ENCODE measurements at places on chromosomes 4 and X.

DNA sequence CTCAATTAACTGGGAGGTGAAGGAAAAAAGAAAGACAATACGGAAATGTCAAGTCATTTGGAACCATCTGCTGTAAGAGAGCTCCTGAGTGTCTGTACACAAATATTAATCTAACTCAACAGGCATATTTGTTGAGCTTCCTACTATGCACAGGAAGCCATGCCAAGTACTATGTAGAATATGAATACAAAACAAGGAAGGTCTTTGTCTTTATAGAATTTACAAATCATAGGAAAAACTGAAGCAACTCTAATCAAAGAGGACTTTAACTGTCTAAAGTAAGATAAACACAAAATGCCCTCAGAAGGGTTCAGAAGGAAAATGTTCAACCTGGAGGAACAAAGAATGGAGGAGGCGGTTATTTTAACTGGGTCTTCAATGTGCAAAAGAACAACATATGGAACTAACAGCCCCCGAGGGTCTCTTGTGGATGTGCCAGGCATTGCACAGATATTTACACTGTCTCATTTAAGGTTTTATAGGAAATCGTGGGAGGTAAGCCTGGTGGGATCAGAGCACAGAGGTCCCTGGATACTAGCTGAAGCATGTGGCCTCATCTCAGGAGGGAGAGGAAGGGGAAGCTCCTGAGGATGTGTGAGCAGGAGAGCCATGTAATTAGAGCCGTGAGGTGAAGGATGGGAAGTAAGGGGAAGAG, 5.8 kb downstream of the FAM114A1 start:
- DNase-seq: no peak

- no peak for DNase-seq
These were observed 426.3 kb downstream of the NLGN4X start for GRCh38 chrX:5802391-5802790.

- DNase-seq: no peak
These were observed 508.7 kb upstream of the HTR2C start for GRCh38 chrX:114075073-114075673.

- no peak for DNase-seq
These were observed 139.6 kb downstream of the DCLK2 start for GRCh38 chr4:150217808-150218207.

DNA sequence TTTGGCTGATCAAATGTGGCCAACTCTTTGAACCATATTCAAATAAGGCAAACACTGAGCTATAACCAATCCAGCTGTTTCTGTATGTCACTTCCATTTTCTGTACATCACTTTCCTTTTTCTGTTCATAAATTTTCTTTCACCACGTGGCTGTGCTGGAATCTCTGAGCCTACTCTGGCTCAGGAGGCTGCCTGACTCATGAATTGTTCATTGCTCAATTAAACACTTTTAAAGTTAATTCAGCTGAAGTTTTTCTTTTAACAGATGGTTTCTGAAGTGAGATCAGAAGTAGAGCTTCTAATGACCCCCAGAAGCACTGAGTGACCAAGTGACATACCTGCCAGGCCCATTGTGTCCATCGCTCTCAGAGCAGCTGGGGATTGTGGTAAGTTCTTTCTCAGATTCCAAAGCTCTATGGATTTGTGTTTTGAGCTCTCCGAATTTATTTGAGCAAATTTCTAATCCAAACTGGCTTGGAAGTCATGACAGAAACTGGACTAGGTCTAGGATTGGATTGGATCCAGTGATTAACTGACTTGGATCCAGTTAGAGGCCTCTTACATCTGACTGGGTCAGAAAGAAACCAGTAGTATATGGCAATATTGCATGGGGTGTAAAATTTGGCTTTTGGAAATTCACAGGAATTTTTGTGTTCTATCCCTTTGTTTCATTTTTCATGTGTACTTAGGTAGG, 121.2 kb upstream of the BANK1 start:
- no peak for DNase-seq

DNA sequence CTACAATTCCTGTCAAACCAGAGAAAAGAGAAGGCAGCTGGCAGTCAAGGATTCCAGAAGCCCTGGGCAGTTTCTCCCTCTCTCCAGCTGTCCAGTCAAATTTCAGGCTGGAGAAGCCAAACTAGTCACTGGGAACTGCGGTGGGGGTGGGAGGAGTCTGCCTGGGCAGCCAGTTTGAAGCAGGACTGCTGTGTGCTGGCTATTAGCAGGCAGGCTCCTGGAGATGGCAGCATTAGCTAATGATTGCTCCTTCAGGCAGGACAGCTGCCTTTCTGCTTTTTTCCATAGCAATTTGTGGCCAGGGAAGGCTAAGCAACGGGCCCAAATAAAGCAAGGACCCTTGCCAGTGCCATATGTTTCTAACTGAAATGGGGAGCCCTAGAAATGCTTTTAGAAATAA, 44.7 kb upstream of the FGF13 start:
- no peak for DNase-seq

- no peak for DNase-seq
These were observed 73.1 kb downstream of the ADGRL3 start for GRCh38 chr4:61273233-61273632.

- no peak for DNase-seq
These were observed 89.7 kb downstream of the TMEM131L start for GRCh38 chr4:153555730-153556434.

GRCh38 chrX:154023276-154024000, 3.7 kb upstream of the IRAK1 start:
- DNase-seq: no peak

DNA sequence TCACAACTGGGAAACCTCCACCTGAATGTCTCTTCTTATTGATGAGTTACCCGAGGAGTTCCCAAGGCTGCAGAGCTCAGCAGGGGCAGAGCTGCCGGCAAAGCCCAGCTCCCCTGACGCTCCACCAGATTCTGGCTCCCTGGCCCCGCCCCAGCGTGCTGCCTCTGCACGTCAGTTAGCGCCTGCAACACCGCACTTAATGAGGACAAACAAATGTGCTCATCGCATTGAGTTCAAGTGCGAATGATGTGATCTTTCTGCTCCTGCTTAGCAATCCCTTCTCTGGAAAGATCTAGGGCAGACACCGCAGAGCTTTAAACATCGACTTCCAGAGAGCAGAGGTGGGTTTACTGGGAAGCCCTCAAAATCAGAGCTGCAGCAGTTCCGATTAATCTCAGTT, 55.5 kb upstream of the FBXW7 start:
- no peak for DNase-seq

GRCh38 chrX:40167233-40167849, 69.6 kb upstream of the BCOR start:
- no peak for DNase-seq

DNA sequence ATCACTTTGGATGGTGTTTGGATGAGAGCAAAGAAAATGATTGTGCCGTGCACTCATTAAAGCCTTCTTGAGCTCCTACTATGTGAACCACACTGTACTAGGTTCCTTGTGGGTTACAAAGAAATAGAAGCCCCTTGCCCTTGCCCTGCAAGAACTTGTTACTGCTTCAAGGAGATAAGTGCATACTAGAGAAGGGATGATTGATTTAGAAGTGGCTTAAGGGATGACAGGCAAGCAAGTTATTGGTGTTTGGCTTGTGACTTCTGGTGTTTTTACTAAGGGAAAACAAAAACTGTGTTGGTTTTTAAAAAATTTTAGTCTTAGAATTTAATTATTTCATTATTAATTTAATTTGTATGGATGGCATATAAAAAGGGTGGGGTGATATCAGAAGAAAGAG, 67.4 kb downstream of the IL21 start:
- DNase-seq: no peak

DNA sequence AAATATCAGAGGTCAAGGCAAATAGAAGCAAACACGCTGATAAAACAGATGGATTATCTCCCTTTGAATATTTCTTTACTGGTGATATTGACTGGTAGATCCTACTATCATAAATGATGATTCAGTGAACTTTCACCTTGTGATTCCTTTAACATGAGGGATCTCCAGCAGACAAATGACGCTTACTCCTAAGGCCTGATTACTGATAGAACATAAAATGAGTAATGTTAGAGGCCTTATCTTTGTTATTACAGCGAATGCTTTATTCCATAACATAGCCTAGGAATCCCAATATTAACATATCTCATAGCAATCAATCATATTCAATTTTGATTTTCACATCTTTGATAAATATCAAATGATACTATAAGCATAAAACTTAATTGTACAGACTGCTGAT, 152.3 kb downstream of the SLC10A7 start:
- no peak for DNase-seq

GRCh38 chr4:167943872-167944505, 148.3 kb upstream of the ANXA10 start:
- no peak for DNase-seq

DNA sequence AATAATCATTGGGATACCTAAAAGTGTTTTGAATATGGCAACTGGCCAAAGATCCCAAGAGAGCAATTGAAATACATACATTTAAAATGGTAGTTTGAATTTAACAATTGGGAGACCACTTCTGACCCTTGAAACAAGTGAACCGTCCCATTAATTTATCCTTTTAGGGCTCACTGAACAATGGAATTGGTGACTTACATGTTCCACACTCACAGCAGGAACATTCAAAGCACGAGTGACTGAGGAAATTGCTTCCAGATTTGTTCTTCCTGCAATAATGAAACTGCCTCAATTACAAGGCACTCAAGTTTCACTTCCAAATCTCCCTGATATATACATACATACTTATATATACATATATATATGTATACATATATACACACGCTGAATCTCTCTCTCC, 20.6 kb downstream of the SLC39A8 start:
- DNase-seq: no peak

DNA sequence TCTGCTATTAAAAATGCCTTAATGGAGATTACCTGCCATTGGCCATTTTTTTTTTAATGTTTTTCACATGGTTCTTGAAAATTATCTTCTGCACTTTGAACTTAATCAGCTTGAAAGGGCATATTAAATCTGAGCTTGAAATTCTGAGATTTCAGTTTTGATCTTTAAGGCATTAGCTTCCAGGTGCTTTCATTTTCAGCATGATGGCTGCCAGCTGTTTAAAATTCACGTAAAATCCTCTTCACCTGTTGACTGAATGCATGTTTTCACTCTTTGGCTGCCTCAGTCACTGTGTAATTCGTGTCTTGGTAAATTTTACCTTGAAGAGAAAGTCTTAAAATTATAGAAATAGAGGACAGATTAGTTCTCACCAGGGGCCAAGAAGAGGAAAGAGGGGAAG, 39.6 kb downstream of the SMAD1 start:
- no peak for DNase-seq

DNA sequence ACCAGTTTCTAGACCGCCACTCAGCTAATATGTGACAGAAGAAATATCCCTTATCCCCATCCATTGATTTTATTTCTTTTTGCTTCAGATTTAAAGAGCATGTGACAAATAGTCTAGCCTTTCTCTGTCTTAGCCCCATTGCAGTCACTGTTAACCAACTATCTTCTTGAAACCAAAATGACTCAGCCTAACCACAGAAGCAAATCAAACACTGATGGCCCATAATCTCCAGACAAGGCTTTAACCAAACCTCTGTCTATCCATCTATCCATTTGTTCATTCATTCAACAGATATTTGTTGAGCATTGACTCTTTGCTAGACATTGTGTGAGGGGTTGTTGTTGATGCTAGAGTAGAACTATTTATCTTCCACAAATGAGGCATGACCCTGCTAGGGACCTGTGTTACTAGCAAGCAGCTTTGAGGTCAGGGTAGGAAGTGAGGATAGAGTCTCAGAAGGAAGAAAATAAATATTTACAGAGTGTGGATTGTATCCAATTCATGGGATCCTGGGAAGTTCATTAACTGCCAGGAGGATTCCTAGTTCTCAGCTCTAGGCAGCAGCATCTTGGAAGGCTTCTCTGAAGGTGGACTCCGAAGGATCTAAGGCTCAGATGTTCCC, 22.5 kb downstream of the HNRNPH2 start:
- no peak for DNase-seq

GRCh38 chr4:174681723-174682300, 147.2 kb downstream of the GLRA3 start:
- no peak for DNase-seq

- DNase-seq: no peak
These were observed 2629.2 kb downstream of the PCDH7 start for GRCh38 chr4:33349376-33349775.

- no peak for DNase-seq
These were observed 415.5 kb upstream of the FAT1 start for GRCh38 chr4:187139141-187139540.

GRCh38 chr4:128227991-128228571, 59.5 kb downstream of the PGRMC2 start:
- DNase-seq: no peak

- no peak for DNase-seq
These were observed 21.1 kb downstream of the PNMA6E start for GRCh38 chrX:153379971-153380581.

- no peak for DNase-seq
These were observed 143.7 kb downstream of the AFAP1 start for GRCh38 chr4:7795983-7796382.

- DNase-seq: no peak
These were observed 1.3 kb downstream of the NPY1R start for GRCh38 chr4:163330916-163331628.

DNA sequence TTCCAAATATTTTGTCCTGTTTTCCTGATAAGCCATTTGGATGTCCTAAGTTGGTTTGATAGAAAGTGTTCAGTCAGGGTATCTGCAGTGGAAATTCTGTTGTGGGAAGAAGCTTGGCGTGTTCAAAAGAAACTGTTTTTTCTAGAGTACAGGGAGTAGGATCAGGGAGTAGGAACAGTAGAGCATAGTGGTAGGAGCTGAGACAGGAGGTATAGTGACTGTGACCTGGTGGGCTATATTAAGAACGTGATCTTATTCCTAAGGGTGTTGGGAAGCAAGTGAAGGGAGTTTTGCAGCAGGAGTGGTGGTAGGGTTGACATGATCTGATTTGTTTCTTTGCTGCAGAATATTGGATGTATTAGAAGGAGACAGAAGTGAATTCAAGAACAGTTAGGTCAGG, 348.2 kb downstream of the BMPR1B start:
- DNase-seq: no peak

- DNase-seq: no peak
These were observed 27.6 kb downstream of the TBC1D14 start for GRCh38 chr4:6937201-6937600.

DNA sequence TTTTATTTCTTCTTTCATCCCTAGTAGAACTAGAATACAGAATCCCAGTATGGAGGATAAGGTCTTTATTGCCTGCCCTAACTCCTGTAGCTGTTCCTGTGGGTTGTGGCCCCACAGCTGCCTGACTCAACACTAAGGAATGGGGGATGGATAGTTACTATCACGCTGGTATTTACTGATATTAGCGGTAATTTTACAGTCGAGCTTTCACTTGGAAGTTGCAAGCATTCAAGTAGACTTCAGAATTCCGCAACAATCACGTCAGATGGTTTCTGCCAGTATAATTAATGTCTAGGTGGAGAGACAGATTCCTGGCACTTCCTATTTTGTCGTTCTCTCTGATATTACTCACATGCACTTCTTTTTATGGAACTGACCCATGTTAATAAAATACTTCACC, 489.8 kb downstream of the PABPC4L start:
- no peak for DNase-seq

- DNase-seq: no peak
These were observed 71.7 kb downstream of the DDX60L start for GRCh38 chr4:168408620-168409019.

DNA sequence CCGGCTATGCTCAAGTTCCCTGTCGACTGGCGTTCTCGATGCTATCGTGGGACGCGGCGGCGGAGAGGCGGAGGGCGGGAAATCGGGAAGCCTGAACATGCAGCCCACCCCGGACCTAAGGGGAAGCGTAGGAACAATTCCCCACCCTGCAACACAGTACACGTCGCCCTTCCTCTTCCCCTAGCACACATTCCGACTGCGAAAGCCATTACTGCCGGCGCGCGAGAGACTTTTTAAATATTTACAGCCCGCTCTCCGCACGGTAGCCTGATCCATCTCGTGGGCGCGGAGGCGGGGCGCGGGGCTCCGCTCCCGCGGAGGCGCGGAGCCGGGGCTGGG, 48.1 kb upstream of the BCOR start:
- DNase-seq: no peak

Data from activated T-helper 1 cell treated with anti-CD3 and anti-CD28 coated beads, Interleukin-2, amount 50 U/mL, for 16 hours (primary cell).